Stimulated activated naive B cell treated with anti-CD40 and anti-IgM and Interleukin-4, amounts not matched to agents 10 μg/mL and 1 μg/mL and 100 μg/mL, for 72 hours (primary cell): ENCODE measurements at places on chromosomes 12 and 14.

DNA sequence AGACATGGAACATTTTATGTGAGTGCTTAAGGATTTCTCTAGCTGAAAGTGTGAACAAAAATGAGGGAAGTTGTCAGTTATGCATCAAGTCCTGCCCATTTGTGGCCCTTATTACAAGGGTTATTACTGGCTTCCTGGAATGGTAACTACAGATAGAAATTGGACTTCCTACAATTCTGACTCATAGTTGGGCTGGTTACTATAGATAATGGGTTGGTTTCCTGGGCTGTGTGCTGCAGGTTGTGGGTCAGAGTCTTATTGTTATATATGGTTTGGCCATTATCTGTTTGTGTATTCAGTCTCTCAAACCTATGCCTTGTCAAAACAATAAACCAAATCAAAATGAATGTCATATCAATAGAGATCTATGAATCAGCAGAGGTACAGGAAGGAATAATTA, 313.7 kb downstream of the ADAMTS20 start:
- DNase-seq: no peak

DNA sequence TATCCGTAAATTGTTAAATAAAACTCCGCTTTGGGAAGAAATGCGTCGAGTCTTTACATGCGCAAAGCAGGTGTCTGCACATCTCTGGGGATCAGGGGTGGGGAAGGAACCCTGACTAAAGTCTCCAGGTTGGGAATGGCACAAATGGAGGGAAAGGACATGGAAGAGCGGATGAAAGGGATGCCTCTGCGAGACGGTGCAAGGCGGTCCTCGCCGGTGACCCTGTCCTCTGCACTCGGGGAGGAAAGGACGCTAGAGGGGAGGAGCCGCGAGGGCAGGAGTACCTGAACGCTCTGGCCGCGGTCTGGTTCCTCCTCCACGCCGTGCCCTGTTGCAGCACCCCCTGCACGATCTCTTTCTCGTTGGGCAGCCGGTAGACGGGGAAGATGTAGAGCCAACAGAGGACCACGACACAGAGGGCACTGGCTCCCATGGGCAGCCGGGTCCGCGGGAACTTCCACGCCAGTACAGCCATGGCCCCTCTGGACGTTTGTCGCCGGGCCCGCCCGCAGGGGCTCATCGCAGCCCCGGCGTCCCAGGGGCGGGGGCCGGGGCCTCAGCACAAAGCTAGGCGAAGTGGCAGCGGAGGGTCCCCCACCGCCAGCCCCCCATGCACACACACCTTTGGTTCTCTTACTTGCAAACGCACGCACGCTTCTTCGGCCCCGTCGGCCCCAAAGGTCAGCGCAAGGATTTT, 646 bp downstream of the ST8SIA1 start:
- no peak for DNase-seq

DNA sequence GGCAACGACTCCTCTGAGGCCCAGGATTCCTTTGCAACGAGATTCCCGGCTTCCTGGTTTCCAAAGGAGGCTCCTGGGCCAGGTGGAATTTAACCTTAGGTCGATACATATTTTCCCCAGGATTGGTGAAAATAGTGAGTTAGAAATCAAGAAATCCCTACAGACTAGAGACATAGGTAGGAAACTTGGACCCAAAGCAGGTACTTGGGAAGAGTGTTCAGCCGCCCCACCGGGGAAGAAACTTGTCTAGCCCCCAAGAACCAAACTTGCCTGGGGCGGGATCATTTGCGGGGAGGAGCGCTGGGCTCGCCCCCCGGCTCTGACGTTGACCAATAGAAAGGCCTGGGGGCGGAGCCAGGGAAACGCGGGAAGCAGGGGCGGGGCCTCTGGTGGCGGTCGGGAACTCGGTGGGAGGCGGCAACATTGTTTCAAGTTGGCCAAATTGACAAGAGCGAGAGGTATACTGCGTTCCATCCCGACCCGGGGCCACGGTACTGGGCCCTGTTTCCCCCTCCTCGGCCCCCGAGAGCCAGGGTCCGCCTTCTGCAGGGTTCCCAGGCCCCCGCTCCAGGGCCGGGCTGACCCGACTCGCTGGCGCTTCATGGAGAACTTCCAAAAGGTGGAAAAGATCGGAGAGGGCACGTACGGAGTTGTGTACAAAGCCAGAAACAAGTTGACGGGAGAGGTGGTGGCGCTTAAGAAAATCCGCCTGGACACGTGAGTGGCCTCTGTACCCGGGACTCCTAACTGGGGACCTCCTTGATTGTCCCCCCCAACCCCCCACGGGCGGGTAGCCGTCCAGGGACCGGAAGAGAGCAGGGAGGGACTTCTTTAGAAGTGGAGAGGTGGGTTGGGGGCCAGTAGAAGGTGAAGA, at the start of gene CDK2:
CDK2 (plus strand) TSS at position 423 of the 874 bp plus-strand sequence; CDS start at position 602, 179 bp downstream.
- DNase-seq: peak; percentile 83

DNA sequence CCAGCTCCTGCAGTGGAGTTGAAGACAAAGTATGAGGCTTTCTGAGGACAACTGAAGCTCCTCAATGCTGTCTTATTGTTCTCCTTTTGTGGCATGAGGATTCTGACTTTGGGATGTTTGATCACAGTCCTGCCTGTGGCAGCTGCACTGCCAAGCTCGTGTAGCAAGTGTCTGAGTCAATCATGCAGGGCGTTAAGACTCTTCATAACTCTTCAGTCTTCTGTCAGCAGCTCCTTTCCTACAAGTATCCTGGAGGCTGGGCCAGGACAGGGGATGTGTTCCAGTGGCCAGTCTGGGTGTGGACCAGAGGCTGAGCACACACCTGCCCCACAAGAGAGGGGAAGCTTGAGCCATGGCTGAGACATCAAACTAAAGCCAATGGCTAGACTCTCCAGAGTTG, 94.3 kb downstream of the PELI2 start:
- DNase-seq: no peak

DNA sequence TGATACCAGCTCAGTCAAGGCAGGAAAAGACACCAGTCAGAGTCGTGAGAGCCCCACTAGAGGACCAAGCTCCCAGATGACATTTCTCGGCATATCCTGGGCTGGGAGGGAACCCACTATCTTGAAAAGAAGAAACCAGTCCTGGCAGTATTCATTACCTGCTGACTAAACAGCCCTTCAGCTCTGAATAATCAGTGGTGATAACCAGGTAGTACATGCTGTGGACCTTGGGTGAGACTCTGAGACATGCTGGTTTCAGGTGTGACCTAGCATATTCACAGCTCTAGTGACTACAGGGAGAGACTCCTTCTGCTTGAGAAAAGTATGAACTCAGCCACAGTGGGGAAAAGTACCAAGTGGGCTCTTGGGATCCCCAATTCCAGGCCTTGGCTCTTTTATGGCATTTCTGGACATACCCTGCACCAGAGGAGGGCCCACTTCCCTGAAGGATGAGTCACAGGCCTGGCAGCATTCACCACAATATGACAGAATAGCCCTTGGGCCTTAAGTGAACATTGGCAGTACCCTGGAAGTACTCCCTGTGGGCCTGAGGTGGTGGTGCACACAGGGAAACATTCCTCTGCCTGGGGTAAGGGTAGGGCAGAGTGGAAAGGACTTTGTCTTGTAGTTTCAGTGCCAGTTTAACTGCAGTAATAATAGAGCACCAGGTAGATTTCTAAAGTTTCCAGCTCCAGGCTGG, 82.6 kb upstream of the SLC38A4 start:
- DNase-seq: no peak

- no peak for DNase-seq
Measured at GRCh38 chr12:115964626-115965025, 312.9 kb downstream of the MED13L start.

DNA sequence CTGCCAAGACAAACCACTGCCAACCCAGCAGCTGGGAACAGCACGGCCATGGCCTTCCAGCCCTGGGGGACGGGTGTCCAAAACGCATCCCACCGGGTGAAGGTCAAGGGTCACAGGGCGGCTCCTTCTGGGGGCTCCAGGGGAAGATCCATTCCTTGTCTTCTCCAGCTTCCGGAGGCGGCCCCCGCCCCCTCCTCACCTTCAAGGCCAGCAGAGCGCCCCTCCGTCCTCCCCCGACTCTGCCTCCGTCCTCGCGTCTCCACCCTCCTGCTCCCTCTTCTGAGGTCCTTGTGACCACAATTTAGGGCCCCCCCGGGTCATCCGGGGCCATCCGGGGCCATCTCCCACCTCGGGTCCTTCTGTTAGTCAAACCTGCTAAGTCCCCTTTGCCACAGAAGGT, 3.9 kb upstream of the NUDT14 start:
- no peak for DNase-seq

DNA sequence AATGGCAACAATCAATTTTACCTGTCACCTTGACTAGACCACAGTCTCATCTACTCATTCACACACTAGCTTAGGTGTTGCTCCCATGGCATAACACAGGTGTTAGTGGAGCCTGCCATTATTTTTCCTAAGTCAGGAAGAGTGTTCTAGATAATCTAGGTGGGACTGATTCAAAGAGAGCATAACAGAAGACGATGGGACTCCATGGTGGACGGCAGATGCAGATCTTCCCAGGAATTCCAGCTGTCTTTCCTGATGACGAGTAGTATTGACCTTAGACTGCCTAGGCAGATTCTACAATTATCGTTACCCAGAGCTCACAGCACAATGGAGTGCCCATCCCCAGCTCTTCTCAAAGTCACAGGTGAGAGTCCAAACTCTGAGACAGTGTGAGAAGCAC, 589.0 kb downstream of the TMEM121 start:
- DNase-seq: no peak

DNA sequence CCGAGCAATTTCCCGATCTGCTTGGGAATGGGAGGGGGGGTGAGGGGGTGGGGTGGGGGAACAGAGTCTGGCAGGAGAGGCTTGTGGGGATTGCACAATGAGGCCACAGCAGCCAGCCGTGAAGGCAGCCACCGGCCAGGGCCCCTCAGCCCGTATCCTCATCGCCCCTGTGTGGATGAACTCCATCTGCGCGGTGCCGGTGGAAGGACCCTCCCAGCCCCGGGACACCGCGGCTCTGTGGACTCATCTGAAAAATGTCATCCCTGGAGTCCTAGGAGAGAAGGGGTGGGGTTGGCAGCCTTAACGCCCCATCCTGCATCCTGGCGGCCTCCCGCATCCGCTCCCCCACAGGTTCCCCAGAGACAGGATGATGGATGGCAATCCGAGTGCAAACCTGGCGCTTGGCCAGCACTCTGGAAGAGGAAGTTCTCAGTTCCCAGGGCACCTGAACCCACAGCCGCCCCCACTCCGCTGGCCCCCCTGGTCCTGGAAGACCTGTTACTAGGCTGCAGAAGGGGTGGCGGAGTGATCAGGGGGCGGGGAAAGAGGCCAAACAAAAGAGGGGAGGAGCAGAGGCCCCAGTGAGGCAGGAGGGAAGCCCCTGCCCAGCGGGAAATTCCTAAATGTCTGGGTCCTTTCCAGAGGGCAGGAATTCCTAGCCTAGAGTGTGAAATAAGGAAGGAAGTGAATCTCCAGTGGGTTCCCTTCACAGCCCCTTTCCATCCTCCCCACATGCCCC, 1.2 kb upstream of the TNFAIP2 start:
- DNase-seq: no peak

- no peak for DNase-seq
Measured at GRCh38 chr12:127150479-127150878, 1116.5 kb upstream of the TMEM132C start.

DNA sequence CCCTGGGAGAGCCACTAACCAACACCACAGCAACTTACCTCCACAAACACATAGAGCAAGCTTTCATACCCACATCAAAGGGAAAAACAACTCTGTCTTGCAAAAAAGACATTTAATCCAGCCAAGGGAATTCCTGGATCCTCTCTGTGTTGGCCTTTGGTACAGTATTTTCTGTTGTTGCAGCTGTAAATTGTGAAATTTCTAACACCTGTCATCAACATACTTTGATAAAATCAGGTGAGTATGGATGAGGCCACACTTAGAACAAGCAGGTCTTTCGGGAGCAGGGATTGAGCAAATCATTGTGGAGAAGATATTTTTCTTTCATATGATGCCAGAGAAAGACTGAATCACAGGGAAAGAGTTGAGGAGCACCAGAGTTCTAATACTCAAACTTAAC, 89.3 kb downstream of the SPTSSA start:
- DNase-seq: no peak

DNA sequence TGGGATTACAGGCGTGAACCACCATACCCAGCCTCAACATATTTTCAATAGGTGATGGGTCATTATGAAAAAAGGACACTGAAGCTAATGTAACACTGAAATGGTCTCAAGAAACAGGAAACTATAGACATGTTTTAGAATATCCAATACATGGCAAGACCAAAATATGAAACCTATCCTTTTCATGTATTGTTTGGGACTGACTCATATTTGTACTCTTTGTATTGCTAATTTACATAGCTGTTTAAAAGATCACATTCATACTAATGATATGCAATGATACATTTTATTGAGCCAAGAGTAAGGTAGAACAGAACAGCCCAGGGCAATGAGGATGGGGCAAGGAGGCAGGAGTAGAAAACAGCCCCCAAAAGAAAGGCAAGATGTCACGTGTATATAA, 32.6 kb downstream of the RESF1 start:
- no peak for DNase-seq

DNA sequence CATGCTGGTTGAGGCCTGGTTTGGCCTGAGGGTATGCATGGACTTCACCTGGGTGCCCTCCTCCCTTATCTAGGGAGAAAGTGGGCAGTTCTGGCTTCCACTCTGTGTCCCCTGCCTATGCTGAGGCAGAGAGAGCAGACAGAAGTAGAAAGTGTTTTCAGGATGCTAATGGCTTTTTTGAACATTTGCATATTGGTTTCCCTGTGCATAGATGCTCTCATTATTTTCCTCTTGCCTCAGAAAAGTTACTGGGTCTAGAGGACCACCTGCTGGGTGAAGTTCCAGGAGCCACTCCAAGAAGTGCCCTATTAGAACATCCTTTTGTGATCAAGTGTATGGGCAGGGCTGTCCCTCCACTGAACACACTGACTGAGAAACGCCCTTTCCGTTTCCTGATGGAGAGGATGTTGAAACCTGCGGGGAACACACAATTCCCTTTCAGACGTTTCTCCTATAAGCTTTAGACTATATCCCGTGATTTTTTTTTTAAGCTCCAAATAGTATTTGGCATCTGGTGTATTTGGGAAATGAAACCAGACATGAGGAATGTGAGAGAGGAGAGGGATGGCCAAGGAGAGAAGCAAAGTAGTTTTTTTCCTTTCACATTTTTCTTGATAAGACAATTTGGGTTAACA, 66.6 kb downstream of the DAAM1 start:
- no peak for DNase-seq

DNA sequence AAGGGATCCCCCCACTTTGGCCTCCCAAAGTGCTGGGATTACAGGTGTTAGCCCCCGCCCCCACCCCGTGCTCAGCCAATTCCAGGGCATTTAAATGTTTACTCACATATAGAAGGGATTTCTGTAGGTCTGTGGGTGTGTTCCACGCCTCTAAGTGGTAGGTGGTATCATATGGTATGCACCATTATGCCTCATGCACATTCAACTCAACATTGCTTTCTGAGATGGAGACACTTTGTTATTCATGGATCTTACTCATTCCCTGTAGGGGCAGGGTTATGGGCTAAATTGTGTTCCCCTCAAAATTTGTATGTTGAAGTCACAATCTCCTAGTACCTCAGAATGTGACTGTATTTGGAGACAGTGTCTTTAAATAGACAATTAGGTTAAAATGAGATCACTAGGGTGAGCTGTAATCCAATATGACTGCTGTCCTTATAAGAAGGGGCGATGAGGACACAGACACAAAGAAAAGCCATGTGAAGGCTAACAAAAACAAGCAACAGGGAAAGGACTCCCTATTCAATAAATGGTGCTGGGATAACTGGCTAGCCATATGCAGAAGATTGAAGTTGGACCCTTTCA, 200.6 kb downstream of the EFCAB11 start:
- DNase-seq: no peak

- no peak for DNase-seq
Measured at GRCh38 chr14:33636716-33637115, 314.2 kb downstream of the EGLN3 start.
